ENCODE measurements at places on chromosomes 11 and 22.

DNA sequence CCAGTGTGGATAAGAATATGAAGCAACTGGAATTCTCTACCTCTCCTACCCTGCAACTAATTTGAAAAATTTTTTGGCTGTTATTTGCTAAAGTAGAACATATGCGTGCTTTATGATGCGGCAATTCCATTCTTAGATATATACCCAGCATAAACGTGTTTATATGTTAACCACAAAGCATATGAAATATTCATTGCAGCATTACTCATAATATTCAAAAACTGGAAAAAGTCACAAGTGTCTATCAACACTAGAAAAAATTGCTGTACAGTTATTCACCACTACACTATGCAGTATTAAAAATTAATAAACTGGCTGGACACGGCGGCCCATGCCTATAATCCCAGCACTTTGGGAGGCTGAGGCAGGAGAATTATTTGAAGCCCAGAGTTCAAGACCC, 226.4 kb downstream of the LUZP2 start:
- DNase-seq = no peak

GRCh38 chr11:102518296-102519094, 12.1 kb downstream of the MMP7 start:
- DNase-seq = no peak

DNA sequence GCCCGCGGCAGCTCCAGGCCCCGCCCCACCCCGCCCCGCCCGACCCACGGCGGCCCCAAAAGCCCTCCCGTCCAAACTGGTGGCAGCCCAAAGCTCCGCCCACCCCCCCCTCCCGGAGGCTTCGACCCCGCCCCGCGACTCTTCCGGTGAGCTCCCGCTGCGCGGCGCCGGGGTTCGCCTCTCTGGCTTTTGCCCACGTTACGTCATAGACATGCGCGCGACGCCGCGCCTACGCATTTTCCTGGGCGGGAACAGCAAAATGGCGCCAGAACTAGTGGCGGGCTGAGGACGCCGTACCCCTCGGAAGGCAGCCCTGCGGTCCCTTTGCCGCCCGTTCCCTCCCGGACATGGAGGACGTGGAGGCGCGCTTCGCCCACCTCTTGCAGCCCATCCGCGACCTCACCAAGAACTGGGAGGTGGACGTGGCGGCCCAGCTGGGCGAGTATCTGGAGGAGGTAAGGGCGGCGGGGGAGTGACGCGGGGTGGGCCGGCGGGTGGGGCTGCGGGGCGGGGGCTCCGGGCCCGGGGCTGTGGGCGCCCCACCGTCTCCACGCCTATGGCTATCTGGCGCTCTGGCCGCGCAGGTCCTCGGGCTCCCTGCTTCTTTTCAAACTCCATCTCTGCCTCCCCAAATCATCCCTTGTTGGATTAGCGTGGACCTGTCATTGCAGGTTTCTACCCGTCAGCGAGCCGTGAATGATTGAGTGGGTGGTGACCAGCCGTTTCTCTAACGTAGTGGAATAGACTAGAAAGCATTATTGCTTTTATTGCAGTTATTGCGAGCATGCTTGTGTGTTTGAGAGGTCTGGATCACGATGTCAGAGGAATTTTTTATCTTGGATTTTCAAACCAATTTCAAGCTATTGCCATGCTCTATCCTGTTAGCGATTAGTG, at the start of gene NCAPH2:
Gene NCAPH2, plus strand, starts transcription at position 234 of the 894 bp plus-strand sequence. Its CDS starts 114 bp downstream, at position 348.
- DNase-seq = peak; percentile 98

- no peak for DNase-seq
Observed at GRCh38 chr11:125455851-125456250, 40.2 kb downstream of the FEZ1 start.

- no peak for DNase-seq
Observed at GRCh38 chr11:132318421-132319157, 948.2 kb downstream of the NTM start.

GRCh38 chr11:115610908-115611307, 106.7 kb upstream of the CADM1 start:
- DNase-seq = no peak

DNA sequence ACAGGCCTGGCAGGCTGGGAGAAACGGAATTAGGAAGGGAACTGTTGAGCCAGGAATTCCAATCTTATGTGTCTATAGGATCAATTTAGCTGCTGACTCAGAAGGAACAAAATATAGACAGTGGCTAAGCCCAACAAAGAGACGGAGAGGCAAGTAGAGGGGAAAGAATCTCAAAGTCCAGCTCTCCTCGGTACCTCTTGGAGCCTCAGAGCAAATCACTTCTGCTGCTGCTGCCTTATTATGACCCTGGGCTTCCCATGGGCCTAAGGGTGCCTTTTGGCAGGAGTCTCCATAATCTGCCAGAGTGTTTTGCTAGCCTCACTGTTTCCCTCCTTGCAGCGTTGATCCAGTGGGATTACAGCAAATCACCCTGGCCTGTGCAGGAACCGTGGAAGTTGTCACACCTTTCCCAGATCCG, 31.7 kb downstream of the PAX6 start:
- DNase-seq = no peak

GRCh38 chr11:121449626-121450025, 2.5 kb upstream of the SORL1 start:
- no peak for DNase-seq

DNA sequence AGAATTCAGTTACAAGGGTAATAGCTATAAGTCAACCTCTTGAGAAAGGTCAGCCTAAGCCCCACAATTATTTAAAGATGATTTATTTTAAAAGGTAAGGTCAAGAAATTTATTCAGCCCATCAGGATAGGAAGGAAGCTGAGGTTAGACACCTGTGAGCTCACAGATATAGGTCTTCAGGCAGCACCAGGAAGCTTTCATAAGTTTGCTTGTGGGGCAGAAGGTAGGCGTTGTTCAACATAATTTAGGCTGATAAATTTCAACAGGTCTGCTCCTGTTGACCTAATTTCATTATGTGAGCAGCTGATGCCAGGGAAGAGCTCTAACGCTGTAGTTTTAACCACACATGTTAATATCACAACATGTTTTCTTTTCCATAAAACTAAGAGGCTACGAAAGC, 118.1 kb upstream of the APOA1 start:
- no peak for DNase-seq

GRCh38 chr22:42217752-42218280, 52.6 kb downstream of the TCF20 start:
- no peak for DNase-seq

DNA sequence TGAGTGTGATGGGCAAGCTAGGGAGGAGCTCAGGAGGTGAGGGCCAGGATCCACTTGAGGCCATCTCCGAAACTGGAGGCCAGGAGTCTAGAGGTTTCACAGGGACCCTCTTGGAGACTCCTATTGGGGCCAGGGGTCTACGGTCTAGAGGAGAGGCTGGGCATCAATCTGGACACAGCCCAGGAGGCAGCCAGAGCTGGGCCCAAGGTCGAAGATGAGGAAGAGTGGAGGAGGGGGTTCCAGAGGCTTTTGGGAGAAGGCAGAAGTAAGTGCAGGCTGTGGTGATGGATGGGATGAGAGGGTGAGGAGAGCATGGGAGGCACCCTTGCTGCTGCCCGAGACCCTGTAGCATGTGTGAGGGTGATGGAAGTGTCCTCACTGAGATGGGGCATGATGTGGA, 56.6 kb downstream of the LRRC32 start:
- DNase-seq = no peak

DNA sequence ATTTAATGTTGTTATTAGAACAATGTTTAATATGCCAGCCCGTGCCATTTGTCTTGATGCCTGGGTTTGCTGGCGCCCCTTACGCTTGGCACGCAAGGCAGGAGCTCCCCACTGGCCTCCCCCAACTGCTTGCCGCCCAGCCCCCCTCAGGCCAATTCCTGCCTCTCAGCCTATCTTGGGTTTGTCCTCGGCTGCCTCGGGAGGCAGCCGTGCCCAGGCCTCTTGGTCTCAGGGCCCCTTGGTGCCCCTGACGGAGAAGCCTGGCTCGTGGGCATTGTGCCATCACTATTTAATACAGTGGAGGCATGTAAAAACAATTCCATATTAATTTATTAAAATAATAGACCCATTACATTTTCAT, 119.8 kb downstream of the KCNQ1OT1 start:
- peak; percentile 19 for DNase-seq
